NCI-H524 treated with DMSO at 0.1 percent for 48 hours (cell line): ENCODE measurements at places on chromosomes 12 and 14.

GRCh38 chr12:57725851-57726150 lies 12.7 kb downstream of the AGAP2 start:
- DNase-seq, result no peak

DNA sequence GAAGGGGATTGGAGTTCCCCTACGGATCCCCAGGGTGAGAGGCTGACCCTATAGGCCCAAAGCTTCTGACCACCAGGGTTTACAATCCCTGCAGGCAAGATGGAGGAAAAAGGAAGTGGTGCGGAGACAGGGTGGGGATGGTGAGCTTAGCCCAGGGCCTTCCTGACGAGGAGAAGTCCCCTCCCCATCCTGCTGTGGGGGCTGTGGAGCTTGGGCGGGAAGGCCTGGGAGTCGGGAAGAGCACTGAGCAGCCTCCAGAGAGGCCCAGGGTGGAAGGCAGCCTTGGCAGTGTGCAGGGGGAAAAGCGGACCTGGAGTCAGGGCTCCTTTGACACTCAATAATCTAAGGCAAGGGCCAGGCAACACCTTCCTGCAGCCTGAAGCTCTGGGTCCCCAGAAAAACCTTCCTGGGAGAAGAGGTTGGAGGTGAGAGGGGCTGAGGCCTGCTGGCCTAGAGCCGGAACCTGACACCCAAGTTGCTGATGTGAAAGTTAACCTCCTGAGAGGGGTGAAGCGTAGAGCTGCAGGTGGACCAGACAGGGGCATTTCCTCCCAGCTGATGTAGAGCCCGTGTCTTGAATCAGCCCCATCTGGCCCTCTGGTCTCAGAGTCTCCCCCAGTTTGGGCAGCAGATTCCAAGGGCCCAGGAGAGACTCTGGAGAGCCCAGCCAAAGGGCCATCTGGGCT lies 6.0 kb downstream of the HDAC7 start:
- DNase-seq, result no peak

DNA sequence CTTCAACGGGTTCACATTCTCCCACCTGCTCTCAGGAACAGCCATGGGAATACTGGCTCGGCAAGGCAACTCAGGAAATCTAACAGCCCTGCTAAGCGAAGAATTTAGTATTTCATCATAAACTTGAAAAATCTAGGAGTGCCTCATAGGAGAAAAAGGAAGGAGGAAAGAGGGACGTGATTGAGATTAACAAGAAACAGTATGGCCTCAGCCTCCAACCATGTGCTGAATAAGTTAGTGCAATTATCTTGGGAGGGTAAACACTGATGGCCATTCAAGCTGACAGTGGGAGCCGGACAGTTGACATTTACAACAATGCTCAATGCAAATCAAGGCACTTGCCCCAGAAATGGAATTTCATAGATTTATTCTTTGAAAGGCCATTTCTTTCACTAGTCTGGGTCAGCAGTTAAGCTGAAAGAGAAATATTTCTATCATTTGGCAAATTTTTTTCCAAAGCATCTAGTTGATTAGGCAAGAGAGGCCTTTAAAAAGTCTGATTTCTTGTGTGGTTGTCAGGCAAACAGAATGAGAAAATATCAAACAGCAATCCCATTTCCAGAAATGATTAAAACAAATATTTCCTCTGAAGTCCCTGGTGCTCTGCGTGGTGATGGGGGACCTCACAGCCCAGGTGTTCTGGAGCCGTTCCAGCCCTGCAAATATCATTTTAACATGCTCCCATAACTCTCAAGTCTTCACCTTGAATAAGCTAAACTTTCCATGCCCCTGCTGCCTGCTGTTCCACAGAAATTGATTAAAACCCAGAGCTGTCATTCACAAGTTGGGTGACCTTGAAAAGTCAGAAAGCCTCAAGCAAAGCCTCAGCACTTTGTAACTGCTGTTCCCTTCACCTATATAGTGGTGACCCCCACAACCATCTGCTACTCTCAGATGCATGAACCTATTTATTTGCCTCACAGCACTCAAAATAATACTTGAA lies 121.6 kb downstream of the PHLDA1 start:
- DNase-seq, result no peak

- DNase-seq, result no peak
Observed at GRCh38 chr14:92719890-92720323, 28.5 kb downstream of the LGMN start.

DNA sequence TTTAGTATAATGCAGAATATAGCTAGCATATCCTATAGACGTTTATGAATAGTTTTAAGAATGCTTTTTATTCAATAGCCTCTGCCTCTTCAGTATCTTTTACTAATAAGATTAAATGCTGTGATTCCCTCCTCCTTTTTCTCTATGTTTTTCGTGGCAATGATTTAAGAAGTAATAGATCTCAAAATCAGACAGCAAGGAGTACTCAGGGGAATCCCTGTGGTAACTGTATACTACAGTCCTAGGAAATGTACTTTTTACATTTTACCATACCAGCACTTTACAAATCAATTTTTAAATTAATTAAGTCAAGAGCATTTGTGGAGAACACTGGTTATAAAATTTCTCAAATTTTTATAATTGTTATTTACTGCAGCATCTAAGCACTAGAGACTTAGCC lies 240.6 kb upstream of the CAND1 start:
- DNase-seq, result no peak

DNA sequence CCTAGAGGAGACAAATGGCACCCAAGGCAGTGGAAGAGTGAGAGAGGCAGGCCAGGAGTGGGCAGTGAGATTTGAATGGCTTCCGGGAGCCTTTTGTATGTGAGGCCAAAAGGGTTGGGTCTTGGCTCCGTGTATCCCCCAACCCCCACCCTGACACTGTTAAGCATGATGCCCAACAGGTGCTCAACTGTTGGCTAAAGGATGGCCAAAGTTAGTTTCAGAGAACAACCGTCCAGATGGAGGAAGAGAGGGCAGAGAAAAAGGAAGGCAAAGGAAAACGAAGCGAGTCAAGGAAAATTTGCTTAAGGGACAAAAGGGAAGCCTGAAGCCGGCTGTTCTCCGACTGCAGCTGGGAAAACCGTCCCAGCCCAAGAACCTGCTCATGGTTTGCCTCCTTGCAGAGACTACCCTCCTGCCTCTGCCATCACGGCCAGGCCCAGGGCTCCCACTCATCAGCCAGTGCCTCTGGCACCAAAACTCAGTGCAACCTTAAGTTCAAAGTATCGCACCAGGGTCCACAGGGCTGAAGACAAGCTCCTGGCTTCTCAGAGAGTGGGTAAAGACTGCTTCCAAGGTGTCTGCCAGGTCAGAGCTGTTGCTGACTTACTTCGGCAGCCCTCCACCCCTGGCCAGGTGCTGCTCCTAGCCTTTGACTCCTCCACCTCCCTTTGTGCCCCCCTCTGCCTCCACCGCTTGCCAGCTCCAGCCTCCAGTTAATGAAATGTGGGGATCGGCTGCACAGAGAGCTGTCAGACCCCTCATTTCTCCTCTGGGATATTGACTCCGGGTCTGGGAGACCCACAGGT lies 4.2 kb upstream of the C1QL4 start:
- no peak for DNase-seq

GRCh38 chr12:92425165-92425564 lies 277.6 kb upstream of the PLEKHG7 start:
- DNase-seq, result no peak

DNA sequence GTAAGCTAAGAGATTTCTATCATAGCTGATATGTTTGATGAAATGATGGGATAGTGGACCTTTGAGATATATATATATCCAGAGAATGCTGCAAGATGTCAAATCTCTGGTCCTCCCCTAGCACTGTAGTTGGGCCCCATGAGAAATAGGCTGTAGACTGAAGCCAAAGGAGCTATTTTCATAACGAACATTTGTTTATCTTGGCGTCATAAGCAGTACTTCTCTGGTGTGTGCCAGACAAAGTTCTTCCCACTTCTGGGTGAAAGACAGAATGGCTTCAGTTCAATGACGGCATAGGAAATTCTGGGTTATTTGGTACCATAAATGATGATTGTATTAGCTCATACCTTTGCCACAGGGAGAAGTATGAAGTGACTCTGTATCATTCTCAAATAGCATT lies 534.3 kb downstream of the SOX5 start:
- DNase-seq, result no peak

DNA sequence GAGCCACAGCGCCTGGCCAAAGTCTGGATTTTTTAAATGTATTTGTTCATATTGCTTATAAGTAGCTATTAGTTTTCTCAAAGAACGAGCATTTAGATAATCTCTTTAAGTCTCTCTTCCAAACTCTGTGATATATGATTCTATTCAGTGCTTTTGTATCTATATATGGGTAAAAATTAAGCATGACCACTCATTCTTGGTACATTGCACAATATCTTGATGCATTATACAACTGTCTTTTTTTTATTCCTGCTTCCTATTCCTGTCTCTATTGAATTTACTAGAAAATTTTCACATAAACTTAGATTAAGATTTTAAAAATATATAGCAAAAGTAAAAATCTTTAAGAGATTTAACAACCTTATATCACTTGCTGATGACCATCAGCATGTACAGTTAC lies 29.1 kb downstream of the SOCS2 start:
- no peak for DNase-seq

- DNase-seq, result no peak
Observed at GRCh38 chr14:59435987-59436386, 29.2 kb downstream of the GPR135 start.

DNA sequence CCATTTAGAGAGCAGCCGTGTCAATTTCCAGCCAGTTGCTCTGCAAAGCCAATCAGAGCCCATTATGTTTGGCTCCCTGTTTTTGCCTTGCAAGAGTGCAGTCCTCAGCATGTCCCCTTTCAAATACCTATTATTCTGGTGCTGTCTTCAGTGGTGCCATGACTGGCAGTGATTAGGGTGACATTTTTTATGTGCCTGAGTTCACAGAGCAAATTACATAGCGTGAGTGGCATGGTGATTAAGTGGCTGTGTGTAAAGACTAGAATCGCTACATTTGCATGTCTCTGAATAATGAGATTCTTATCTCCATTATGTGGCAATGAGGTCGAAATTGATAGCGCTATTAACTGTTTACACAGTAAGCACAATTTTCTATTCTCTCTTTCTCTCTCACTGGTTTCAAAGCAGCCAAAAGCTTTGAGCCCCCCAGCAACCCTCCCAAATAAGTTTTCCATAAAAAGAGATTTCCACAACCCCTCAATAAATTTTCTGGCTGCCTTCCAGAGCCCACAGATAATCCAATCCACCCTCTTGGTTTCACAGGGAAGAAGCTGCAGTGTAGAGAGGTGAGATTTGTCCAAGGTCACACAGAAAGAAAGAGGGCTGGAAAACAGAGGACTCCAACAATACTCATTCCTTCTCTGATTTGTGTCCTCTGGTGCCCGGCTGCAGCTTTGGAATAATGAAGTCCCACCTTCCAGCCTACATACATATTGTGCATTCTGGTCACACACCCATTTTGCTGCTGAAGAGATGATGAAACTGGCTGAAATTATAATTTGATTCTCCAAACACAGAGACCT lies 58.8 kb upstream of the NUDT4 start:
- no peak for DNase-seq

- DNase-seq, result no peak
Observed at GRCh38 chr12:74890237-74890599, 319.4 kb downstream of the KCNC2 start.

DNA sequence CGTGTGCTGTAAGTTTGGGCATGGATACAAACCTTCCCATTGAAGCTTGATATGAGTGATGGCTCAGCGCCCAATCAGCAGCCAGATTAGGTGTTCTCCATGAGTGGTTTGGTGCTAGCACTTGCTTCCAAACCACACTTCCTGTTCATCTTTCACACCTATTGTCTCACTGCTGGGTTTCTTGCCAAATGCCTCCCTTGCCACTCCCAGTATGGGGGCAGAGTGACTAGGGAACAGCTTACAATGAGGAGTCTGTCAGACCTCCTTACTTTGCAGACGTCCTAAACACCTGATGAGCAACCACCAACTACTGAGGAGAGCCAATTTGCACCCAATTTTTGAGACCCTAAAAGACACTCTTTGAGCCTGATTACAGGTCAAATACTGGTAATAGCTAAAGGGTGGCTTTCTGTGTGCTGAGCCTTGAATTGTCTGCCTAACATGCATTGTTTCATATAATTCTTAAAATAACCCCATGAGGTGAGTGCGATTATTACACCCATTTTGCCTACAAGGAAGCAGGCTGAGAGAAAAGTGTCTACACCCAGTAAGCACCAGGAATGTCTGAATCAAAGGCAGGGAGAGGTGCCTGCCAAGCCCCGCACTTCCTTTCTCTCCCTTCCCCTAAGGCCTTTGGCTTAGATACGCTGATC lies 48.4 kb upstream of the FOS start:
- DNase-seq, result no peak

DNA sequence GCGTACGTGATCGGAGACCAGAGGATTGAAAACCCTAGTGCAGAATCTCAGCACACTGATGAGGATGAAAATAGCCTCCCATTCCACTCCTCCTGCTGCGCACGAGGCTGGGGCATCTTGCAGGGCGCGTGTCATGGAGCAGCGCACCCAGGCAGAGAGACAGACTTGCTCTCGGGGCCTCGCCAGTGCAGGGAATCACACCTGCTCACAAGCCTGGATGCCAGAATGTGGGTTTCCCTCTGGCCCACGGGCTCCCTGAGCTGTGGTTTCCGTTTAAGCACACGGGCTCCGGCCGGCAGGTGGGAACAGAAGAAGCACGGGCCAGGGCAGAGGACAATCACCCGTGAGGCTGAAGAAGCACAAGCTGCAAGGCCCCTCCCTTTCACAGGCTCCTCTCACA lies 2.0 kb downstream of the FGF6 start:
- DNase-seq, result no peak

DNA sequence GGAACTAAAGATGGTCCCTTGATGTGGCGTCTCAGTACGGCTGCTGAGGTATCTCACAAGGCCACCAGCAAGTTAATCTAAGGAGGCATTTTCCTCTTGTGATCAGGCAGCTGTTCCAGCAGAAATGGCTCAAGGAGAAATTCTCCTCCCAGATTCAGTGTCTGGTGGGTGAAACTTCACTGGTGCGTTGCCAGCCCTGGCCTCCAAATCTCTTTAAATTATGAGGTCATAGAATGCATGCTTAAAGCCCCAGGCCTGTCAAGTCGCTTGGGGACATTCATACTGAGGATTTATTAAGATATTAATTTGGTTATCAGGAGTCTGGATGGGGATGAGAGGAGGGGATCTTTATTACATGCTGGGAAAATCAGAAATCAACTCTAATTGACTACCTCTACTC lies 72.9 kb downstream of the PPP2R5C start:
- no peak for DNase-seq

GRCh38 chr12:106974511-106974910 lies 12.4 kb downstream of the MTERF2 start:
- DNase-seq, result no peak
